ENCODE measurements at places on chromosomes 5 and 9.

GRCh38 chr9:107759823-107760166 lies 270.2 kb upstream of the KLF4 start:
- DNase-seq: no peak

DNA sequence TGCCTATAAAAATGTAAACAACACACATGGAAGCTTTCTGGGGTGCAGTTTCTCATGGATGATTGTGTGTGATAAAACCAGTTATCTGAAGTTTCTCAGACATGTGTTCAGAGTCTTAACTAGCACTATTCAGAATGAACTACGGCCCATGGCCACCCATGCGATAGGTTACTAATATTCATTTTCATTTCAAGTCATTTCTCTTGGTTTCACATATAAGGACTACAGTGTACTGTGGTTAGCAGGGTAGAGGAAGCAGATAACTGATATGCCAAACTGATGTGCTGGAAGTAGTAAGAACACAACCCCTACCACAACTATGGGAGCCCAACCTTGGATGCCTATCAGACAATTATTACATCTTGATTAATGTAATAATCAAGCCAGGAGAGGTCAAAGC lies 372.1 kb downstream of the DTWD2 start:
- no peak for DNase-seq

GRCh38 chr5:72268753-72269410 lies 51.2 kb downstream of the MRPS27 start:
- DNase-seq: peak; percentile 11

DNA sequence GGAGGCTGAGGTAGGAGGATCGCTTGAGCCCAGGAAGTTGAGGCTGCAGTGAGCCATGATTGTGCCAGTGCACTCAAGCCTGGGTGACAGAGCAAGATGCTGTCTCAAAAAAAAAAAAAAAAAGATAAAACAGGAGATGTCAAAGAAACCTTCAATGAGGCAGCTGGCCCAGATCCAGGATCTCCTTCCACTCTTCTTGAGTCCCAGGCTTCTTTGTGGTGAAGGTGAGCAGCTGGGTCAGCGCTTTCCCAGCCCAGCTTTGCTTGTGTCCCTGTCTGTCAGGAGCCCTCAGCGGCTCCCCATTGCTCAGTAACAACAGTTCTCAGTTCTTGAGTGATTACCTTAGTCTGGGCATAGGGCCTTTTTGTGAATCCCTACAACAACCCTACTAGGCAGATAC lies 69.4 kb upstream of the PSD2 start:
- DNase-seq: no peak

- DNase-seq: no peak
Measured at GRCh38 chr5:176697267-176697933, 50.1 kb downstream of the TSPAN17 start.

DNA sequence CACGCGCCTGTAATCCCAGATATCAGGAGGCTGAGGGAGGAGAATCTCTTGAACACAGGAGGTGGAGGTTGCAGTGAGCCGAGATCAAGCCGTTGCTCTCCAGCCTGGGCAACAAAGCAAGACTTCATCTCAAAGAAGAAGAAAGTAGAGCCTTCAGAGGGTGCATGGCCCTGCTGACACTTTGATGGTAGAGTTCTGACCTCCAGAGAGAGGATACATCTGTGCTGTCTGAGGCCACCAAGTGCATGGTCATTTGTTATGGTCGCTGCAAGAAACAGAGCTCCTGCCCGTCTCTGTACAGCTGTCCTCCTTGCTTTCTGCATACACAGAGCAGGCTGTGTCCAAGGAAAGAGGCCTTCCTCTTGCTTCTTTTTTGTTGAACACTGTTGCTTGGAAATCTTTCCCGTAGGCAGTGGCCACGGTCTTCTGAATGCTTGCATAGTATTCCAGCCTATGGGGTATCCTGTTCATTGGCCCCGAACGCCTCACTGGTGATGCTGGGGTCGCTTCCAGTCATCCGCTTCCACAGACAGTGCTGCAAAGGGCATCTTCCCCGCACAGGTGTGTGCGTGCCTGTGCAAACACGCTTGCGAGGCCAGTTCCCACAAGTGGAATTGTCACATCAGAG lies 36.8 kb upstream of the UNC5A start:
- DNase-seq: no peak

GRCh38 chr5:9115093-9115492 lies 430.8 kb downstream of the SEMA5A start:
- DNase-seq: no peak

- DNase-seq: no peak
Measured at GRCh38 chr5:162268694-162269481, 201.3 kb downstream of the GABRG2 start.

GRCh38 chr5:57316798-57317327 lies 143.0 kb downstream of the GPBP1 start:
- DNase-seq: no peak

- no peak for DNase-seq
Measured at GRCh38 chr5:179164331-179165311, 104.4 kb downstream of the ZNF354C start.

GRCh38 chr5:55603922-55604321 lies 69.2 kb upstream of the PLPP1 start:
- DNase-seq: no peak

- no peak for DNase-seq
Measured at GRCh38 chr5:80474929-80475328, 13.0 kb upstream of the FAM151B start.

- no peak for DNase-seq
Measured at GRCh38 chr5:58670582-58670981, 87.7 kb downstream of the RAB3C start.

DNA sequence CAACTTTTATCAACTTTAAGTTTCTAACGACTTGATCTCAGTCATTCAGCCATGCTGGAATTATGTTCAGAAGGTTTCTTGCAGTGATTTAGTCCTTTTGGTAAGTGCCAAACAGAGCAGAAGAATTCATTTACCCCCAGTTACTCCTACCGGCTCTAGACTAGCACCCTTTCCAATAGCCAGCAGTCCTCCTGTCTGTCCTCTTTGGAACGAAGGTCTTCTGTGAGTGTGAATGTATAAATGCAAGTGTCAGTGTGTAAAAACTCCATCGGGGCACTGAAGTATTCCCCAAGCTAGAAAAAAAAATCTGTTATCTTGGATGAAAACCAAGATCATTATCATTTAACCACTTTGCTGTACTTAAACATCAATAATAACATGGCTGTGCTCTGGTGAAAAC lies 64.4 kb downstream of the GLIS3 start:
- DNase-seq: no peak

DNA sequence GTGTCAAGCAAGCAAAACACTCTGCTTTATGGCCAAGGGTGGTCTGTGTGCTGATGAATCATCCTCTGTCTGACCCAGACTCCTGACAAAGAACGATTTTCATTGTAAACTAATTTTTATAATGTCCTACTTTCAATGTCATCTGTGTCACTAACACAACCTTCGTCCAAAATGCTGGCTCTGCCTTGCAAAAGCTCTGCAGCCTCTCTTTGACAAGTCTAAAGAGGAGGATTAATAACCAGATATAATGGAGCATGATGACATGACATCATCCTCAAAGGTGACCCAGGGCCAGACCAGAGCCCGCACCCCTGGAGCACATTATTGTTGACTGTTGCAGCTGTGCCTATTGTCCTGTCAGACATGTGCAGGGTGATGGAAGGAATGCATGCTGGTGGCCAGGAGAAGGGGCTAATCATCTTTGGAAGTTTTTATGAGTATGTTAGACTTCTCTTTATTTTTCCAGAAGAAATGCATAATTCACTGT lies 589.4 kb downstream of the NR2F1-AS1 start:
- no peak for DNase-seq

- no peak for DNase-seq
Measured at GRCh38 chr5:14149672-14150274, 6.6 kb downstream of the TRIO start.

GRCh38 chr5:66717455-66718373 lies 121.5 kb downstream of the MAST4 start:
- no peak for DNase-seq

- no peak for DNase-seq
Measured at GRCh38 chr5:31268256-31268655, 74.8 kb downstream of the CDH6 start.

- DNase-seq: no peak
Measured at GRCh38 chr5:20974426-20974825, 986.4 kb upstream of the CDH18 start.

DNA sequence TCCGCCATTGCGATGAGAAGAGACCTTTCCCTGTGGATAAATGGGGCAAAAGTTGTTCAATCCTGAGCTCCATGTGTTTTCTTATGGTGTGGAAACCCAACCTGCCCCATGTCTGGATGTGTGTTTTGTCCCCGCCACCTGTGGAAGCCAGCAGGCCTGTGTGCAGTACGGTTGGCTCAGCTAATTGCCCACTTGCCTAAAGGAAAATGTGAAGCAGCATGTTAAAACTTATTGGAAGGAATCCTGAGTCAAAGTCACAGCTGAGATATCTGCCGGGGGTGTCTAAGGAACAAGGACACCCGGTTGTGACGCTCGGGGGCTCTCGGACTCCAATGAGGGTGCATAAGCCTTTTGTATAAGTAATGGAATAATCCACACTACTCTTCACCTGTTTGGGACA lies 361.1 kb upstream of the IRX1 start:
- no peak for DNase-seq

DNA sequence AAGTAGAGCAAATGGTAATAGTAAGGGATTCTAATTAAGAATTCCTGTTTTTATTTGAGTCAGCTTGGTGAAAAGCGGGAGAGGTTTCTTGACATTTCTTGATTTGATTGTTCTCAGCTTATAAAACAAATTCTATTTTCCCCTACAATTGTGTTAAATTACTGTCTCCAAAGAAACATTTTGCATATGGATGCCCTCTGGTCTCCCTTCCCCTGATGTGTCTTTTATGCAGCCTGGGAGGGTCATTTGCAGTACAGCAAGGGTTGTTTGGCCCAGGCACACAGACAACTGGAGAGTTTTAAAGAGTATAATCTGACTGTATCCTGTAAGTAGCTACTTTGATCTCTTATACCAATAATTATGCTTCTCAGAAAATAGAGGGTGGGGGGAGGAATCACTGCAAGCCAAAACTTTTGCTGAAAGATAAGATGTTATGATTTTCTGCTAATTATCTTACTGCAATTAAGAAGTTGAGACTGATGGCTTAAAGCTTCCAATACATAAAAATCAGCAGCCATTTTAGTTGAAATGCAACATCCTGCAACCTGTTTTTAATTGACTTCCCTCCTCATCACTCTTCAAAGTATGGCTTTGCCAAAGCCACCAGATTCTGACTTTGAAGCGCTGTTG lies 204.1 kb upstream of the SEMA6A start:
- no peak for DNase-seq

GRCh38 chr5:97162045-97162444 lies 19.6 kb upstream of the LIX1 start:
- no peak for DNase-seq

GRCh38 chr5:133819977-133820471 lies 148.4 kb downstream of the C5orf15 start:
- no peak for DNase-seq

DNA sequence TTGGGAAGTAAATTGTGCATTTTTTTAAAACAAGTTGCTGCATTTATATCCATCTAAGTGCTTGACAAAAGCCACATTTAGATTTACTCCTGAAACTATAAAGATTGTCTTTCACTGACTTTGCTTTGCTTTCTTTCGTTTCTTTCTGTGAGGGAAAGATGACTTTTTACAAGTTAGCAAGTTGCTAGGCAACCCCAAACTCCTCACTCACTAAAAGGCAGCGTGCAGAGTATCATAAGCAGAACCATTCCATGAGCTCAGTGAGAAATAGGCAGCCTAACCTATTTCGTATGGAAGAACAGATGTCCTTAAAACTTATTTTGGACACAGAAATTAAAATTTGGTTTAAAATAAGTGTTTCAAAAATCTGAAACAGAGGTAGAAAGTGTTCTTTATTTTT lies 29.0 kb downstream of the KLF9 start:
- DNase-seq: no peak

GRCh38 chr9:125948887-125949596 lies 201.9 kb downstream of the PBX3 start:
- no peak for DNase-seq

- DNase-seq: no peak
Measured at GRCh38 chr5:56543441-56544388, 271.6 kb upstream of the MAP3K1 start.

- DNase-seq: no peak
Measured at GRCh38 chr9:128296340-128297220, 20.5 kb downstream of the SWI5 start.

GRCh38 chr5:150791536-150791935 lies 13.0 kb downstream of the SMIM3 start:
- no peak for DNase-seq

- DNase-seq: no peak
Measured at GRCh38 chr5:72183101-72183520, 75.8 kb downstream of the MAP1B start.

- DNase-seq: no peak
Measured at GRCh38 chr9:74848153-74848525, 39.6 kb downstream of the TRPM6 start.

GRCh38 chr9:108811944-108812343 lies 43.8 kb downstream of the ACTL7B start:
- DNase-seq: no peak

DNA sequence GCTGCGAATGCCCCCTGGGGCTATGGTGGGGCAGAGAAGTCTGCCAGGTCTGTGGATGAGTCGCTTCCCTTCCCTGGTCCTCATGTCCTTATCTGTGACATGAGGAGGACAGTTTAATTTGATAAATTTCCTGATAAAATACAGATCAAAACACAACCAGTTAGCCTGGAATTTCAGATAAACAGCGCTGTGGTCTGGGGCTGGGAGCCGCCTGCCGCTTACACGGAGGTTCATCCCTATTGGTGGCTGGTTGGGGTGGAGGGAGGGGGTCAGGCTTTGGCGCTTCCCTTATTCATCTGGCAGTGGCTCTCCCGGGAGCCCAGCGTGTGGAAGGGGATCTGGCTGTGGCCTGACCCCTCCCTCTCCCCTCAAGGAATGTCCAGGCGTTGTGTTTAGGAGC lies 17.9 kb downstream of the CRB2 start:
- no peak for DNase-seq

DNA sequence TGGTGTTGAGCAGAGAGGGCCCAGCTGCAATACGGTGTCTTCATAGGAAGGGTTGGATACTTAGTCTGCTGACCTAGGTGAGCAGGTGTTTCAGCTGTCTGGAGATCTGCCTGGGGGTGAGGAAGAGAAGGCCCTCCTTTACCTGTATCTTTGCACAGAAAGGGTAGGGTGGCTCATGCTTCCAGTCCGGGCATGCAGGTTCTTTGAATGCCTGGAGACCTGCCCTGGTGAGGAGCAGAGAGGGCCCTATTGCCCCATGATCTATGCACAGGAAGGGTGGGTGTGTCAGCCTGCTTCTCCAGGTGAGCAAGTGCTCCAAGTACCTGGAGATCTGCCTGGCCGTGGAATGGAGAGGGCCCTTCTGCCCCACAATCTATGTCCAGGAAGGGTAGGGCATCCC lies 63.0 kb downstream of the FER start:
- DNase-seq: no peak
